IMR-90 (cell line): ENCODE measurements at places on chromosomes 1 and 21. TPM values are rescaled to one million over a fixed set of nuclear protein-coding genes. Genes with fewer than 3 reads are reported as not detected.

Gene TLCD4
- total RNA-seq, result 0.36 and 0.83 TPM in 2 replicates

Gene SERINC2
- 2.0 and 3.1 TPM in 2 replicates for total RNA-seq

Gene RNF186
- not detected in 2 replicates for total RNA-seq

DNA sequence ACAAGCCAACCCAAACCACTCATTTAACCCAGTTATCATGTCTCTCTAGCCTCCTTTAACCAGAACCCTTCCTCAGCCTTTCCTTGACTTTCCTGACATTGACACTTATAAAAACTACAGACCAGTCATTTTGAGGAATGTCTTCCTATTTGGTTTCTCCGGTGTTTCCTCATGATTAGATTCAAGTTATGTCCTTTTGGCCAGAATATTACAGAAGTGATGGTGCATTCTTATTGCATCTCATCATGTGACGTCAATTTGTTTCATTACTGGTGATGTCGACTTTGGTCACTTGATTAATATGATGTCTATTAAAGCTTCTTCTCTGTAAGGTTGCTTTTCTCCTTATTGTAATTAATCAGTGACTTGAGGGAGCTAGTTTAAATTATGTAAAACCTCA lies 6.1 kb upstream of the RCSD1 start:
- no peak overlapping the region for H3K4me3 ChIP-seq
- no peak overlapping the region for H3K27ac ChIP-seq
- no peaks in the 10 kb centered on the region for H3K4me1 ChIP-seq
- no peak for DNase-seq

- H3K4me1 ChIP-seq, result peaks cover 9% of the 10 kb centered on the region
- no peaks in the 10 kb centered on the region for H3K36me3 ChIP-seq
- no peaks in the 10 kb centered on the region for H3K27me3 ChIP-seq
- no peak overlapping the region; the same call in 1 of the 2 replicates for H3K27ac ChIP-seq
- peak; percentile 95 for DNase-seq
Measured at GRCh38 chr1:113542221-113542701, 151.9 kb downstream of the MAGI3 start.

- H3K4me1 ChIP-seq, result no peaks in the 10 kb centered on the region
- DNase-seq, result no peak
- no peaks in the 10 kb centered on the region; the same call in 1 of the 2 replicates for H3K36me3 ChIP-seq
Measured at GRCh38 chr1:217498209-217498608, 132.7 kb downstream of the GPATCH2 start.
